ENCODE measurements at places on chromosomes 6 and 20. TPM values are rescaled to one million over a fixed set of nuclear protein-coding genes. Genes with fewer than 3 reads are reported as not detected.

DNA sequence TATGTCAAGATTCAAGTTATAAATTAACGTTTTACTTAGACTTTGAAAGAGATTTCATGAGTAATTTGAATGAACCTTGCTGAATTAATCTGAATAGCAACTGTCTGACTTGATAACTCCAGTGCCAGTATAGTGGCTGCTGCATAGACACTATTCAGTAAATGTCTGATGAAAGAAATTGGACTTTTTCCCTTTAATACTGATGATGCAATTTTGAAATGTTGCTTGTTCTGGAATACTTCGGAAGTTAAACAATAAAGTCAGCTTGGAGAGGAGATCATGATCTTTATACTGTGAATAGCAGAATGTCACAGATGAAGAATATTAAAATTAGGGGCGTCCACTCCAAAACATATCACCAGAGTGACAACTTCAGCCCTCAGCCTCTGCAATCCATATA, 3.6 kb upstream of the PGBD1 start:
- DNase-seq, result no peak
- peaks cover 15% of the 10 kb centered on the region for H3K36me3 ChIP-seq
- H3K27ac ChIP-seq, result no peak overlapping the region

- H3K27ac ChIP-seq, result no peak overlapping the region
- H3K4me3 ChIP-seq, result no peak overlapping the region
- no peak for DNase-seq
- no peaks in the 10 kb centered on the region for H3K27me3 ChIP-seq
- no peaks in the 10 kb centered on the region for H3K36me3 ChIP-seq
These were observed 90.6 kb downstream of the MAP3K4 start for GRCh38 chr6:161082215-161082614.

DNA sequence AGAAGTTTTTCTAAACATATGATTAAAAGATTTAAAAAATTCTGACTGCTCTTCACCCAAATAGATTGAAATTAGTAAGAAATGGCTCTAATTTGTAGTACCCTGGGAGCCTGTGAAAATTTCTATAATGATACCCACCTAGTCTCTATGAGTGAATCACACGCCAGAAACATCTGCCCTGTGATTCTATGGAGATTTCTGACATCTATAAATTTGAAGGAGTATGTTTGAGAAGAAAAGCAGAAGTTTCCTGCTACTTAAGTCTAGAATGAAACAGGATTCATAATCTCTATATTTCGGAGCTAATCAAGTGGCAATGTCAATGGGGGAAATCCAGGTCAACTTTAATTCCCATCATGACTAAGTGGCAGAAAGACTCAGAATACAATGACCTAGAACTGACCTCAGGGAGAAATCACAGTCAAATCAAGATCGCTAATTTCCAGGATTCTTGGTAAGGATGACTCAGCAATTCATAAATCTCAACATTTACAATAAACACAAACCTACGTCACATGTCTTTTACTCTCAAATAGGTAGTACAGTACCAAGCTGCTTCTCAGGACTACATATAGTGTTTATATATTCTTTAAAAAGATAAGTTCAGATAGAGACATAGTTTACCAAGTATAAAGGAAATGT, 186.2 kb upstream of the TNFAIP3 start:
- peaks cover 4% of the 10 kb centered on the region for H3K4me1 ChIP-seq
- no peaks in the 10 kb centered on the region for H3K27me3 ChIP-seq
- no peak overlapping the region for H3K27ac ChIP-seq
- H3K4me3 ChIP-seq, result no peak overlapping the region

DNA sequence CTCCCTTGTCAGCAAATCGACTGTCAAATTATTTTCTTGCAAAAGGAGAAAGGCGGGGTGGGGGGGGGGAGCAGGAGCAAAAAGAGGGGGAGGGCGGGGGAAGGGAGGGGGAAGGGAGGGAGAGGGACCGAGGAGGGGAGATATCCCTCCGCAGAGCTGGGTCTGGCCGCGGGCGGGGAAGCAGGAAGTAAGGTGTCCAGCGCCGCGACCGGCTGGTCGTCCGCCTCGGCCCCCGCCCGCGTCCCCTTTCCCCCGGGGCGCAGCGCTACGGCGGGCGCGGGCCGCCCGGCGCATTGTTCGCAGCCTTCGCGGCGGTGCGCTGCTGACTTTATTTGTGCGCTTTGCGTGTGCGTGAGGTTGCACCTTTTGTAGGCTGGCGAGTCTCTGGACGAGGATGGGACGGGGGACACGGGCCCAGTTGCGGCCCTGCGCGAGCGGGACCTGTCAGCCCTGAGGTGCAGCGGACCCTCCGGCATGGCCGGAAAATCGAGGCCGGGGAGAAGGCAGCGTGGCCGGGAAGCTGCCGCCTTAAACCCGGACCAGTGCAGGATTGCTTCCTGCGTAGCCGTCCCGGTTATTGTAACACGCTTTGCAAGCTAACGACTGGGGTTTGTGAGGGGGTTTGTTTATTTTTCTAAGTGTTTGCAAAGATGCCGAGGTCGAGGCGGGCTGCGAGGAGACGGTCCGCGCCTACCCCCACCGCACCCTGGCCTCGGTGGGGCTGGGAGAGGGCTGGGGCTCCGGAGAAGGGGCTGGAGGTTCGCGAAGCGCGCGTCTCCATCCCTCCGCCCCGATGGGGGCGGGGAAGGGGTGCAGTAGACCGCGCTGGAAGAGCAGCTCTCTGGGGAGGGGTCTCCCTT, 675 bp upstream of the TRERF1 start:
- H3K27me3 ChIP-seq, result no peaks in the 10 kb centered on the region
- DNase-seq, result no peak
- peaks cover 60% of the 10 kb centered on the region for H3K4me1 ChIP-seq
- peak overlapping the region; percentile 94 for H3K27ac ChIP-seq

GRCh38 chr6:15708231-15708630, 45.4 kb upstream of the DTNBP1 start:
- DNase-seq, result no peak
- no peaks in the 10 kb centered on the region for H3K36me3 ChIP-seq
- H3K27me3 ChIP-seq, result 0 out of 2 replicates have a peak, but pooled peaks cover 3% of the 10 kb centered on the region
- no peak overlapping the region for H3K27ac ChIP-seq
- H3K4me3 ChIP-seq, result no peak overlapping the region

GRCh38 chr20:21322921-21323331, 19.8 kb downstream of the XRN2 start:
- peaks cover 15% of the 10 kb centered on the region for H3K36me3 ChIP-seq
- no peak overlapping the region for H3K27ac ChIP-seq
- DNase-seq, result no peak
- H3K4me3 ChIP-seq, result no peak overlapping the region
- H3K4me1 ChIP-seq, result peaks cover 32% of the 10 kb centered on the region
- H3K27me3 ChIP-seq, result no peaks in the 10 kb centered on the region

- DNase-seq, result no peak
- no peak overlapping the region for H3K4me3 ChIP-seq
- no peaks in the 10 kb centered on the region for H3K36me3 ChIP-seq
These were observed 132.8 kb downstream of the LAMA2 start for GRCh38 chr6:129015721-129016120.

DNA sequence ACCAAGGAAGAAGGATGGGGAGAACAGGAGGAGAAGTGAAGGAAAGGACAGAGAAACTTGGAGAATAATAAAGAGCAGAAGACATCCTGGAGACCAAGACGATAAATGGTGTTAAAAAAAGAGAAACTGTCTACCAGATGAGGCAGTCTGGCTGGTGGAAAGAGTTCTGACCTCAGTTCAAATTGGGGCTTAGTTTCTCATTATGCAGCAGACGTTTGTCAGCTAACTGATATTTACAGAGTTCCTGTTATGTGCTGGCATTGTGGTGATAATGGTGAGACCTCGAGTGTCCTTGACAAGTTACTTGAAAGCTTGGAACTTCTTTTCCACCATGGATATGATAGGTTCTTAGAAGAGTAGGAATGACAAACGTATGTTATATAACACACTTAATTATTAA, 142.7 kb downstream of the LRRC1 start:
- no peaks in the 10 kb centered on the region for H3K36me3 ChIP-seq
- DNase-seq, result no peak
- H3K27me3 ChIP-seq, result no peaks in the 10 kb centered on the region
- no peak overlapping the region for H3K27ac ChIP-seq
- H3K4me3 ChIP-seq, result no peak overlapping the region

DNA sequence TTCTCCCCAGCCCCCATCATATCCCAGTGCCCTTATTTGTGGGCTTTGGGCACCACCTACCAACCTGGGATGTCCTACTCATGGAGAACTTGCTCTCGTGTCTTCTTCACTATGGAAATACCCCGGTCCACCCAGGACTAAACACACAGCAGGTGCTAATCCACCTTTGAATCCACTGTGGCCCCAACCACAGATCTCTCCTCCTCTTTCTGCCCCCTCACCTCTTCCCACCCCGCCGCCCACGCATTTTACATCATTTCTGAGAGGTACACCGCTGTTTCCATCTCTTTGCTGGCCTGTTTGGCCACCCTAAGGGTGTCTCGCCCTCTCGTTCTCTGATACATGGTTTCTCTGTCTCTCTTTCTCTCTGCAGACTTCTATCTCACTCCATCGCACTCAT, 82.5 kb upstream of the CTNNBL1 start:
- H3K4me1 ChIP-seq, result no peaks in the 10 kb centered on the region
- no peaks in the 10 kb centered on the region for H3K36me3 ChIP-seq
- DNase-seq, result no peak
- no peak overlapping the region for H3K4me3 ChIP-seq
- no peak overlapping the region for H3K27ac ChIP-seq

DNA sequence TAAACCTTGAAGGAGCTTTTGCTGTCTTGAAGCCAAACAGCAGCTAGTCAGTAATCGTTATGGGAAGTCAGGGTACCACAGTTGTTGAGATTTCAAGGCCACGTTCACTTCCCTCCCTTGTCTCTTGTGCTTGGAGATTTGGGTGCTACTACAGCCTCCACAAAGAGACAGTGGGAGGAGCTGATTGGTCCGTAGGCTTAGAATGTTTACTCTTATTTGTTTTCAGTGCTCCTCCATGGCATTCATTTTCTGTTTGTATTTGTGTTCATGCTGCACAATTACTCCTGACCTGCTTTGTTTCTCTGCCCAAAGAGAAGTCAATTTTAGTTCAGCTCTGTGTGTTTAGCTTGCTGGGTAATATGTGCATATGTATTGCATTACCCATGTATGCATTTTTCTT, 147.7 kb downstream of the PRL start:
- no peak overlapping the region for H3K4me3 ChIP-seq
- H3K36me3 ChIP-seq, result no peaks in the 10 kb centered on the region
- no peaks in the 10 kb centered on the region for H3K27me3 ChIP-seq
- H3K4me1 ChIP-seq, result no peaks in the 10 kb centered on the region
- no peak overlapping the region for H3K27ac ChIP-seq

- DNase-seq, result no peak
- H3K27me3 ChIP-seq, result no peaks in the 10 kb centered on the region
- H3K4me3 ChIP-seq, result no peak overlapping the region
- no peaks in the 10 kb centered on the region for H3K36me3 ChIP-seq
- no peaks in the 10 kb centered on the region for H3K4me1 ChIP-seq
- H3K27ac ChIP-seq, result no peak overlapping the region
These were observed 178.4 kb upstream of the EYA4 start for GRCh38 chr6:133062696-133063306.

DNA sequence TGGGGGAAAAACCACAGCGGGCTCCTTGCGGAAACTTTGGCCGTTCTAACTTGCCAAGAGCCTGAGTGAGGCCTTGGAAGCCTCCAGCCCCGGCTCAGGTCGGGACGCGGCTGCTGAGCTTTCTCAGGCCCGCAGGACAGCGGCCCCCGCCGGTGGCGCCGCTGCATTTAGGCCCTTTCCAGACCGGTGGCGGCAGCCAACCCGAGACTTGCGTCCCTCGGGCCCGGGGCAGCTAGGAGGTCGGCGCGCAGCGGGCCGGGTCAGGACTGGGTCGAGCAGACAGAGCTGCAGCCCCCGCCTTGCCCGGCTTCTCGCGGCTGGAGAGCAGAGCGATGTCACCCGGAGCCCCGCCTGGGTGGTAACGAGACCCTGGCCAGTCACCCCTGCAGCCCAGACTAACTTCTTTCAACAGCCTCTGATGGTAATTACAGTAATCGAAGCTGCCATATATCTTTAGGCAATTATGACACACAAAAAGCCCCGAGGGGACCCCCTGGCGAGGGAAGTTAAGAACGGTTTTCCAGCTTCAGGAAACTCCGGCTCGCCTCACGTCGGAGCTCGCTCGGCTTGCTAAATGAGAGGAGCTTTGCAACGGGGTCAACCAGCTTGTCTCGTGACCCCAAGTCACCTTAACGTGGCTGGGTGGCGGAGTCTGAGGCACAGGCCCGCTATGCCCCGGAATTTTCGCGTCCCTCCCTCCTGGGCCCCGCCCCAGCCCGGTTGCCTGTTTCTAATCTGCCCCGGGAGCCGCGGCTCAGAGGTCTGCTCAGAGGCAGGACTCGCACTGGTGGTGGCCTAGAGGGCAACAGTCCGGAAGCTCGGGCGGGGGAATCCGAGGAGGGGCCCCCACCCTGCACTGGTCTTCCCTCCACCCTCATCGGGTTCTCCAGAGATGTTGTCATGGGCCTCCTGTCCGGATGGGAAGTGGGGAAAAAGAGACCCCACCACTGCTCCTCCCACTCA, 3.0 kb downstream of the NR2E1 start:
- H3K4me1 ChIP-seq, result peaks cover 4% of the 10 kb centered on the region
- DNase-seq, result no peak
- H3K27ac ChIP-seq, result no peak overlapping the region
- H3K4me3 ChIP-seq, result no peak overlapping the region

DNA sequence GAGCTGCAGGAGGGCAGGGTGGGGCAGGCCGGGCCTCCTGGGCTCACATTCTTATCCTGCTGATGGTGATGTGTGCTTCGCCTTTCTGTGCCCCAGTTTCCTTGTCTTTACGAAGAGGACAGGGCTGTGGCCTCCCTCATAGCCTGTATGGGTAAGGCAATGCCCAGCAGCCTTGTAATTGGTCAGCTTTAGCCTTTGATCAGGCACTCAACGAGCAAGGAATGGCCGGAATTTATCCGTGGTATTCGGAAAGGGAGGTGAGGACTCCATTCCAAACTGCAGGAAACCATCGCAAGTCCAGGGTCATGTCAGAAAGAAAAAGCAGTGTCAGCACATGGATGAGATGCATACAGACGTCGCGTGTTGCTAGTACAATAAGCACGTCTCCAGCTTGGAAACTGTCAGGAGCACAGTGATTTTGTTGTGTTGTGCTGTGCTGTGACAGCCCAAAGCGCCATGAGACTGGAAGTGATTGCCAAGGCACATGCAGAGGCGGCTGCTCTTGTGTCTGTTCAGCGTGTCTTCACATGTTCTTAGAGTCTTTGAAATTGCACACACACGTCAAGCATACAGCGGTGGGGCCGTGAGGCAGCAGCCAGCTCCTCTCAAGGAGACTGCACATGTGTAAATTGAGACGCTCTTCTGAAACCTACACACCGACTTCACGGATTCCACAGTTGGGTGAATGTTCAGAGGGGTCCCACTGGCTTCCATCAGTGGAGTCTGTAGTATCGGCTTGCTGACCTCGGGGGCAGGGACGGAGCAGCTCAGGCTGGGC, 6.2 kb downstream of the SS18L1 start:
- peaks cover 5% of the 10 kb centered on the region for H3K4me1 ChIP-seq
- H3K4me3 ChIP-seq, result no peak overlapping the region
- DNase-seq, result no peak
- no peaks in the 10 kb centered on the region for H3K27me3 ChIP-seq
- no peak overlapping the region for H3K27ac ChIP-seq

GRCh38 chr6:137155830-137156229, 17.6 kb downstream of the IL22RA2 start:
- no peaks in the 10 kb centered on the region for H3K36me3 ChIP-seq
- no peaks in the 10 kb centered on the region for H3K27me3 ChIP-seq
- peaks cover 7% of the 10 kb centered on the region for H3K4me1 ChIP-seq
- H3K4me3 ChIP-seq, result no peak overlapping the region
- no peak overlapping the region for H3K27ac ChIP-seq

Gene CNBD2
- 8.4 TPM for total RNA-seq

Gene ESR1
- total RNA-seq, result 4.1 TPM

Gene PSORS1C2
- not detected for total RNA-seq

Gene SLC17A2
- total RNA-seq, result not detected

Gene LKAAEAR1
- total RNA-seq, result not detected

Gene DNAH8
- not detected for total RNA-seq

Gene CPXM1
- total RNA-seq, result not detected

Gene LRRC73
- total RNA-seq, result 0.69 TPM

Gene BAK1
- total RNA-seq, result 18.7 TPM

Gene KHDC1L
- total RNA-seq, result 5.8 TPM

Gene LGSN
- total RNA-seq, result not detected

Gene C6orf141
- total RNA-seq, result not detected

All from Karpas-422 (cell line).